Upper lobe of left lung (tissue), 6 donors: ENCODE measurements at places on chromosomes 16 and 17. TPM values are rescaled to one million over a fixed set of nuclear protein-coding genes. Genes with fewer than 3 reads are reported as not detected.

DNA sequence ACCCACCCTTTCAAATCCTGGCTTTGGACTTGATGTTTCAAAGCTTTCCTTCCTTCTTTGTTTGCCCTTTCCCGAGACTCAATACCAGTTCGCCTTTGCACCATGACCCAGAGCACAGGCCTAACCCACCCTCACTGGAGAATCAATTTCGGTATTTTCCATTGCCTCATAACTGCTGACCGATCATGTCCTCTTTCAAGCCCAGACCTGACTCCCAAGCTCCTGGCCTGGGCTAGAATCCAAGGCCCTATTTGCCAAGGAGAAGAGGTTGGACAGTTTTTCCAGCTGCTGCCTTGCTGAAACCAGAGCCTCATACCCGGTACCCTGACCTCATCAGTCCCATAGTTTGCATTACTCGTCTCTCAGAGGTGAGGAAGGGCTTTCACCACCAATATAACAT is 35.3 kb upstream of the HELZ start:
- no peaks in the 10 kb centered on the region for H3K27me3 ChIP-seq
- H3K36me3 ChIP-seq, result no peaks in the 10 kb centered on the region
- H3K4me1 ChIP-seq, result no peaks in the 10 kb centered on the region
- H3K4me3 ChIP-seq, result no peak overlapping the region
- no peak for DNase-seq

GRCh38 chr16:81316176-81316496 is 1.4 kb downstream of the GAN start:
- DNase-seq, result no peak
- H3K27ac ChIP-seq, result peak overlapping the region; percentile 91
- H3K4me1 ChIP-seq, result peaks cover 35% of the 10 kb centered on the region
- H3K27me3 ChIP-seq, result no peaks in the 10 kb centered on the region

- H3K4me1 ChIP-seq, result peaks cover 25% of the 10 kb centered on the region
- DNase-seq, result no peak
- H3K36me3 ChIP-seq, result no peaks in the 10 kb centered on the region
- H3K4me3 ChIP-seq, result no peak overlapping the region
- no peaks in the 10 kb centered on the region for H3K27me3 ChIP-seq
These were observed 51.0 kb upstream of the MRTFB start for GRCh38 chr16:14020141-14020540.

DNA sequence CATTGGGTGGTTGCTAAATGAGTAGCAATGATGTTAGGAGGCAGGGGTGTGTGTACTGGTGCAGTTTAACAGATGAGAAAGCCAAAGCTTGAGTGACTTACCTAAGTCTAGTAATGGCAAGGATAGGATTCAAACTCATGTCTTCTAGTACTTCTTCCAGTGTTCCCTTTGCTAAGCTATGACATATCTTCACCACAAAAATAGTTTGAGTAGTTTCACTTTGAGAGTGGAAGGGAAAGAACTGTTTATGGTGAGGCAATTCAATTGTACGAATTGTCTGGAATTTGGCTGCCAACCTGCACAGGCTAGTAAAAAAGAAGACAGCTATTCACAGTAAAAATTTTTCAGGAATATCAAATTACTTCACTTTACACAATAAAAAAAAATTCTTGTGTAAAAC is 138.0 kb downstream of the NLK start:
- no peaks in the 10 kb centered on the region for H3K36me3 ChIP-seq
- no peaks in the 10 kb centered on the region for H3K4me1 ChIP-seq
- DNase-seq, result no peak
- H3K4me3 ChIP-seq, result no peak overlapping the region
- H3K27ac ChIP-seq, result no peak overlapping the region

- no peak overlapping the region for H3K4me3 ChIP-seq
- no peak for DNase-seq
- H3K36me3 ChIP-seq, result no peaks in the 10 kb centered on the region
- no peak overlapping the region for H3K27ac ChIP-seq
- no peaks in the 10 kb centered on the region for H3K4me1 ChIP-seq
- no peaks in the 10 kb centered on the region for H3K27me3 ChIP-seq
These were observed 151.3 kb downstream of the ZFHX3 start for GRCh38 chr16:72896485-72897118.

KRT39 gene
- total RNA-seq, result not detected
